ENCODE measurements at places on chromosomes 4 and X. TPM values are rescaled to one million over a fixed set of nuclear protein-coding genes. Genes with fewer than 3 reads are reported as not detected.

The SSX3 gene
- not detected for total RNA-seq

The CXCL11 gene
- total RNA-seq = not detected

The DMRTC1 gene
- total RNA-seq = not detected

The HTN1 gene
- not detected for total RNA-seq

The ATP2B3 gene
- 11.8 TPM for total RNA-seq

The DCAF12L2 gene
- total RNA-seq = 5.9 TPM

The CLDN2 gene
- not detected for total RNA-seq

The AFM gene
- total RNA-seq = not detected

DNA sequence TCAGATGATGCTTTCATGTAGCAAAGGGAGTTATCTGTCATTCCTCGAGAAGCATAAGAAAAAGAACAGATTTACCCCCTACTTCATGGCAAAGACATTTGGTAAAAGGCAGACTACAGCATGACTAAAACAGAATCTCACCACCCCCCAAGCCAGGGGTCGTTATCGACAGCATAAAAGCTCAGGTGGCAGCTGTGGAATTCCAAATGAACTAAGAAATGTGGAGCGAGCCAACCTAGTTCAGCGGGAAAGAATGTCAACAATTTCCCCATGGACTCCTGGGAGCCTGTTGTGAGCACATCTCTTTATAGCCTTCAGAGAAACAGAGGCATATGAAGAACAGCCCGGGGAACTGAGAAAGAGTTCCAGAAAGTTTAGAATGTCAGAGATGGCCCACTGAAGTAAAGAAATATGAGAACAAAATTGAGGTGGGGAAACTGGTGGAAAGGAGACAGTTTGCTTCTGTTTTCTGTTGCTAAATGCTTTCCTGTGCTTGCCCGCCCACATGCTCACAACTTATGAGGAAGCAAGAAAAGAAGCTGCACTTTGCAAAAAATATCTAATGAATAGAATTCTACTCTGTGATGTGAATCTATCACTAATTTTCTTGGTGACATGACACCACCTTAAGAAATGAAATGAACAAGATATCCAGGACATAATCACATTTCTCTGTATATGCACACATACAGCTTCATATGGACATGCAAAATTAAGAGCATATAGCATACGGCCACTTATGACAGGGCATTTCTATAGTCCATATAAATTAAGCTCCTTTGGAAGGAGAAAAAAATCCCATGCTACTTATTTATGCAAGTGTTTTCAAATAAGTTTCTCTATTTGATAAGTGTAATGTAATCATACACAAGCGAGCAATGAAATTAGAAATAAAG is 135.3 kb upstream of the MID1 start:
- no peak for DNase-seq
- H3K4me1 ChIP-seq = no peaks in the 10 kb centered on the region
- peak overlapping the region; percentile 29 for H3K27ac ChIP-seq
- peaks cover 4% of the 10 kb centered on the region for H3K27me3 ChIP-seq

DNA sequence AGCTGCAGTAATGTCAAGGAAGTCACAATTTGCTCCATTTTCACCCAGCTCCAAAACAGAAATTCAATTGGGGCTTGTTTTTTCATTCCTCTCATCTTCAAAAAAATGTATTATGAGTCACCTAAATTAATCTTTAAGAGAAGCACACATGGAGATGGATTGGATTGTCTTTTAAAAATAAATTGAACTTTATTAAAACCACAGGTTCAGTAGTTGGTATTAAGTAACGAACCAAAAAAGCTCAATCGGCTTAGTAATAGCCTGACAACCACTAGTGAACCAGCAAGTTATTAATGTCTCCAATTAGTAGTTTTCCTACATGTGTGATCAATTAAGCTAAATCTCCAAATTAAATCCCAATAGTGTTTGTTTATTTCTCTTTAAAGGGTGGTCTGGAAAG is 283.5 kb upstream of the GIMD1 start:
- no peak overlapping the region for H3K4me3 ChIP-seq
- no peak for DNase-seq
- no peaks in the 10 kb centered on the region for H3K36me3 ChIP-seq
- no peak overlapping the region for H3K27ac ChIP-seq
- H3K27me3 ChIP-seq = no peaks in the 10 kb centered on the region
- H3K4me1 ChIP-seq = no peaks in the 10 kb centered on the region

GRCh38 chr4:127634181-127634580 is 1.4 kb downstream of the INTU start:
- no peak overlapping the region for H3K27ac ChIP-seq
- H3K27me3 ChIP-seq = no peaks in the 10 kb centered on the region
- H3K4me3 ChIP-seq = no peak overlapping the region

DNA sequence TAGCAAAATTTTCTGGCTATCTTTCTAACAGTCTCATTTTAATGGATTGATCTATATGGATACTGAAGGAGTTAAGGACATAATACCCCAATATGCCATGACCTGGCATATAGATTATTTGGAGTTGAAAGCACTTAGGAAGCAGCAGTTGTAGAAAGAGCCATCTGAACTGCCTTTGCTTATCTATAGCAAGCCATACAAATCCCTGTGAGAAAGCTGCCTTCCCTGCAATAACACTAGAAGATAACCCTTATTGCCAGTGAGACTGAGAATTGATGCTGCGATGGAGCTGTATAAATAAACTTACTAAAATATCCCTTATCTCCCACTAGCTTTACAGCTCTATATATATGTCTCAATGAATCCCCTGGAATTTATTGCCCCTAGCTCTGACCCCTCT is 346.3 kb downstream of the TECRL start:
- no peaks in the 10 kb centered on the region for H3K36me3 ChIP-seq
- no peak overlapping the region for H3K27ac ChIP-seq
- H3K27me3 ChIP-seq = no peaks in the 10 kb centered on the region

GRCh38 chrX:21661316-21661715 is 3.2 kb upstream of the KLHL34 start:
- peaks cover 12% of the 10 kb centered on the region for H3K36me3 ChIP-seq
- peaks cover 14% of the 10 kb centered on the region for H3K27me3 ChIP-seq
- peaks cover 11% of the 10 kb centered on the region for H3K4me1 ChIP-seq
- no peak overlapping the region for H3K27ac ChIP-seq
- no peak for DNase-seq

- no peaks in the 10 kb centered on the region for H3K36me3 ChIP-seq
- H3K4me3 ChIP-seq = no peak overlapping the region
- H3K4me1 ChIP-seq = no peaks in the 10 kb centered on the region
Observed at GRCh38 chr4:154044742-154045485, 256.0 kb upstream of the SFRP2 start.

Measured in spinal cord (tissue), 10 donors.